Amygdala (tissue), 56 donors: ENCODE measurements at places on chromosomes 3 and 15.

GRCh38 chr3:72299321-72299802 lies 514.4 kb upstream of the PROK2 start:
- DNase-seq = no peak

GRCh38 chr3:109050591-109051167 lies 67.3 kb downstream of the MORC1 start:
- DNase-seq = no peak

DNA sequence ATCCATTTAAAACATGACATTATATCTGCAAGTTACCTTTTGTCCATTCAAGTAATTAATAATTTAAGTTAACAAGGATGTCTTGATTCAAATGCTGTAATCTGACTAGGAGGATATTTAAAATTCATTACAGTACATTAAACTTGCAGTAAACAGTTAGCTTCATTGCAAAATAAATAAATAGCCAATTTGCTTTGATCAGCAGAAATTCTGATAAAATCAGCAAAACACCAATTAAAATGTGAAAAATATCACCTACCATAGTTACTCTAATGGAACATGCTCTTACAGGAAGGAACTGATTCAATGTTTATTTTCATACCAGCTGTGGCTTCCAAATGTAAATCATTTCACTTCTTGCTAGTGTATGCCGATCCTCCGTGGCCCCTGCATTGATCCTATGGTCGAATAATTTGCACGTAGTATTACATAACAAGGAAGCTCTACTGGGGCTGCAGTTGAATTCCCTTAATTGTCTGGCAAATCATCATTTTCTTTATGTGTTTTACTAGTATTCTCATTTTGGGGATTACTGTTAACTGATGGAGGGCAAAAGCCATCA lies 150.7 kb downstream of the FOXB1 start:
- DNase-seq = no peak

GRCh38 chr3:56061279-56061626 lies 407.0 kb downstream of the ERC2 start:
- DNase-seq = no peak

DNA sequence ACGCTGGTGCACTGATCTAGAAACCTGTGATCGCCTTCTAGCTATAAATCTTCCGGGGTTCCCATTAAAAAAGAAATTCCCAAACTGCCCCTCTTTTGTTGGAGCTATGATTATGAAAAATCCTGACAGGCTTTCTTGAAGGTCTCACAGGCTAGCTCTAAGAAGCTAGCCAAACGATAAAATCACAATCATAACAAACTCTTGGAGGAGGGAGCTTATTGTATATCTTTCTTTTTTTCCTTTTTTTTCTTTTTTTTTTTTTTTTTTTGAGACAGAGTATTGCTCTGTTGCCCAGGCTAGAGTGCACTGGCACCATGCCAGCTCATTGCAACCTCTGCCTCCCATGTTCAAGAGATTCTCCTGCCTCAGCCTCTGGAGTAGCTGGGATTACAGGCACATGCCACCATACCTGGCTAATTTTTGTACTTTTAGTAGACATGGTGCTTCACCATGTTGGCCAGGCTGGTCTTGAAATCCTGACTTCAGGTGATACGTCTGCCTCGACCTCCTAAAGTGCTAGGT lies 72.0 kb downstream of the MYO1E start:
- DNase-seq = no peak

- DNase-seq = no peak
Measured at GRCh38 chr3:20458994-20459716, 273.1 kb upstream of the SGO1 start.

GRCh38 chr15:59528961-59529402 lies 82.6 kb upstream of the GCNT3 start:
- peak; percentile 65 for DNase-seq

DNA sequence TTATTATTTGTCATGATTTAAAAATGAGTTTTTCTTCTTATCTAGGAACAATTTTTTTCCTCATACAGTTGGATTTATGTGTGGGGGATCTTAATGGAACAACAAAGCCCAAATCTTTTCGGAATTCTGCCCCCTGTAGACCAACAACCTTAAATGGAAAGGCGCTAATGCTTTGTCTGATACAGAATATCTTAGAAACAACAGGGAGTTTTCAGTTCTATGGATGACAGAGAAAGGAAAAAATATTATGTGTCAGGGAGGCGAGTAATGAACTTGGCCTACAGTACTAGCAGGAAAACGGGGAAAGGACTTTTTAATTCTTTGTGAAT lies 592 bp downstream of the MOBP start:
- DNase-seq = no peak

- DNase-seq = no peak
Measured at GRCh38 chr15:77023576-77024272, 28.8 kb downstream of the PSTPIP1 start.

DNA sequence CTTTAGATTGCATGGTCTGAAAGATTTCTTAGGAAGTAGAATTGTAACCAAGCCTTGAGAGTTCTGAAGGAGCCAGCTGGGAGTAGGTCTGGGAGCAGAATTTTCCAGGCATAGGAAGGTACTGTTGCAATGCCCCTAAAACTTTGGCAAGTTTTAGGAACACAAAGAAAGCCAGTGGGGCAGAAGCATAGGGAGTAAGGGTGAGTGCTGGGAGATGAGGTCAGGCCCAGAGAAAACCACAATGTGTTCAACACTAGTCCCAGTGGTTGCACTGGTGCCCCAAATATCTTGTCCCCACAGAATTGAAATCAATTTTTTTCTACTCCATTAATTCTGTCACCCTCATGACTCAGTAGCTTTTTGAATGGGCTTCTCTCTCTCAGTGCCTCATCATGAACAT lies 120.7 kb upstream of the GALNT15 start:
- DNase-seq = no peak

DNA sequence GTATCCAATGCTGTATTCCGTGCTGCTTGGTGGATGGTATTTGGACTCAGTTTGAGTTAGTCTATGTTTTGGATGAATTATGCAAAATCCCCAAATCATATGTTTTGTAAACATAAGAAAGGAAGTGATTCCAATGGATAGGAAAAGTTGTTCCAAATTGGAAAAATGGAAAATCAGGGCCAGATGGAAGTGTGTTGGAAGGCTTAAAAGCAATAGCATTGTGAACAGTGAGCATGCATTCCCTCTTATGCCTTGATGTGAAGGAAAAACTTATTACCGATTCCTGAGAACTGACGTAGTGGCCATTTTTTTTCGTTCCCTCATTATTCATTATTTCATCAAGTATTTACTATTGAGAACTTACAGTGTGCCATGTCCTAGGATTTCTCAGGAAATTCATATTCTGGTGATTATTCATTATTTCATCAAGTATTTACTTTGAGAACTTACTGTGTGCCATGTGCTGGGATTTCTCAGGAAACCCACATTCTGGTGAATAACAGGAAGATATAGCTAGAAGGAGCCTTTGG lies 144.1 kb upstream of the TPRG1 start:
- no peak for DNase-seq
